Activated CD4-positive, CD25-positive, alpha-beta regulatory T cell (primary cell): ENCODE measurements at places on chromosomes 1 and 21.

DNA sequence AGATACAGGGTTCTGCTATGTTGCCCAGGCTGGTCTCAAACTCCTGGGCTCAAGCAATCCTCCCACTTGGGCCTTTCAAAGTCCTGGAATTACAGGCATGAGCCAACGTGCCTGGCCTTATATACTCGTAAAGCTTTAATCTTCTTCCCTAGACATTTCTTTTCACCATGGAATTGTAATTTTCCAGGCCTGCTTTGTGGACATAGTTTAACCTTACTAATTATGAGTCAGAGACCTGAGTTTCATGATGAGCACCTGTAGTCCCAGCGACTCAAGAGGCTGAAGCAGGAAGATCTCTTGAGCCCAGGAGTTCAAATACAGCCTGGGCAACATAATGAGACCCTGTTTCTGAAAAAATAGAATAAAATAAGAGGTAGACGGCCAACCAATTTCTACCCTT lies 12.3 kb downstream of the PATJ start:
- DNase-seq: no peak

DNA sequence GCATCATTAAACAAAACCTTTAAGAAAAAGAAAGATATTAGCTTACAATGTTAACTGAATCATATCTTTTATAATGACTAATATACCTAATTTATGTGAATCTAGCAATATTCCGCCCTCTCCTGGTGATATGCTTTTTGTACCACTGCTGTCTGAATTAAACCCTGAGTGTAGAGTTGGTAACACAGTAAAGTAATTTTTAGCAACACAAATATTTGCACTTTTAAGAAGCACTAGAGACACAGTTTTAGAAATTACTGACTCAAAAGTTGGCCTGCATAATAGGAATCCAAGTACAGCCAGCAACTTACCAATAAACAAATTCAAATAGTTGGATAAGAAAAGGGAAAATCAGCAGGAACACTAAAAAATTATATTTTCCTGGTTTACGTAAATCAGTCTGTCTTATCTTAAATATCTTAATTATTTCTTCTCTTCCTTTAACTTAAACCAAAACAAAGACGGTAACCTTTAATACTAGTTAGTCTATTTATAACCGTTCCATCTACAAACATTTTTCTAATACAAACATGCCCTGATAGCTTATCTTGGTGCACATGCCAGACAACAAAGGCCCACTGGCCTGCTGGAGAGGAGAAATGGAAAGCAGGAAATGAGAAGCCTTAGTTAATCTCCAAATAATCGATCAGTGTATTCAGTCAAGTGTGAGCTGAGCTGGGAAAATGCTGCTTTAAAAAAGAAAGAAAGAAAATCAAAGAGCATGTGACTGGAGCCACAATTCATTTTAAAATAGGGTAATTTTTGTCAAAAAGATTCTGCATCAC lies 246.0 kb downstream of the RERE start:
- no peak for DNase-seq

GRCh38 chr1:46723901-46724300 lies 5.0 kb upstream of the EFCAB14 start:
- DNase-seq: no peak

GRCh38 chr1:112702420-112703261 lies 4.3 kb downstream of the RHOC start:
- DNase-seq: no peak

GRCh38 chr1:223803211-223803610 lies 42.5 kb downstream of the TP53BP2 start:
- DNase-seq: no peak

DNA sequence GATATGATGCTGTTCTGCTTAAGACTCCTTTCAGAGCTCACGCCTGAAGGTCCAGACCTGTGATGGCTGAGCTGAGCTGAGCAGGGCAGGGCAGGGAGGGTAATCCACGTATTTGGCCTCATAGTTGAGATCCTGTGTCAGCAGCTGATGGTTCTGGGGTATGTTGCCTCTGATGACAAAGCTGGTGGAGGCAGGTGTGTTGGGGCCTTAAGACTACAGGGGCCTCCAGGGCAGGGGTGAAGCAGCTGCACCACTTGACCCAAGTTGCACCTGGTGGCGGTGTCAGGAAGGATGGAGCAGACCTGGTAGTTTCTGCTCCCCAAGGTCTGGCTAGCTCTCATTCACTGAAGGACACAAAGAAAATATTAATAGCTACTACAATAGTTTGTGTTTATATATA lies 57.0 kb downstream of the FCRL5 start:
- DNase-seq: no peak

DNA sequence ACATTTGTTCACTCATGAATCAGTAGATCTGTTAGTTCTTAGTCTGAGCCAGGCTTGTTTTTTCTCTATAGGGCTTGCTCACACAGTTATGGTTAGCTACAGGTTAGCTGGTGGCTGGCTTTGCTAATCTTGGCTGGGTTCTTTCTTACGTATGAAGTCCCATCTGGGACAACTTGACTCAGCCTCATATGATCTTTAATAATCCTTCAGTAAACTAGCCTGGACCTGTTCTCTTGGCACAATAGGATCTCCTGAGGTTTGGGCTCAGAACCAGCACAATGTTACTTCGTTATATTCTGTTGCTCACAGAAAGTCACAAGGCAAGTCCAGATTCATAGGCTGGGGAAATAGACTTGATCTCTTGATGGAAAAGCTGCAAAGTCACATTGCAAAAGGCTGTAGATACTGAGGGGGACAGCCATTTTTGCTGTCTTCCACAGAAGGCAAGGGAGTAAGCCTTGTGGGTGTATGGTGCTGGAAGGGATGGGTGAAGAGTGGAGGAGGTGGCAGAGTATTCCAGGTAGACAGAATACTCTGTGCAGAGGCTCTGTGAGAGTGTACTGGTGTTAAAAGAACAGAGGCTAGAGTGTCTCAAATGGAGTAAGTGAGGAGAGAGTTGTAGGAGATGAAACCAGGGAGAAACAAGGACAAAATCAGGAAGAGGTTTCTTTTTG lies 24.4 kb downstream of the EFCAB7 start:
- no peak for DNase-seq

DNA sequence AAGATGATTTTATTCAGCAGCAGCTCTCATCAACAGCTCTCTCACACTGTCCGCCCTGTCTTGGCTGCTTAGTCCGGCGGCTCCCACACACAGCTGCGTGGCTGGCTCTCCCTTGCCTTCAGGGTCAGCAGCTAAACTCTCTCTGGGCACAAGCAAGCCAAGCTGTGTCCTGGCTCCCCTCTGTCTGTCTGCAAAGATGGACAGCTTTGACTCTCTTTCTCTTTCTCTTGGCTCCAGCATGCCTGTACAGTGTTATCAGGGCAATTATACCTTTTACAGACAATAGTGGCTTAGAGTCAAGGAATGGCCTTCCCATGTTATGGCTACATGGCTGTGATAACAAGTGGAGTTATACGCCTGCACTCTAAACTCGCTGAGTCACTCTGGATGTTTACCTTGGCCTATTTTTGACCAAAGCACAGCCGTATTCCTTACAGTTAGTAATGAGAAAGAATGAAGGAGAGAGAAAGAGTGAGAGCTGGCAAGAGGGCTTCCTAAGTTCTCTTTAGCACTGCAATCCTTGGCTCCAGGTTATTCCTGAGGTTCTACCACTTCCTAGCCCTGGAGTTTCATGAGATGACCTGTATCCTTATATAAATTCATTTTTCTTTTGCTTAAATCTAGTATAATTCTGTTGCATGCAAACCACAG lies 59.9 kb upstream of the ZSWIM5 start:
- no peak for DNase-seq

- DNase-seq: no peak
These were observed 93.1 kb upstream of the TMPRSS2 start for GRCh38 chr21:41600961-41601572.

DNA sequence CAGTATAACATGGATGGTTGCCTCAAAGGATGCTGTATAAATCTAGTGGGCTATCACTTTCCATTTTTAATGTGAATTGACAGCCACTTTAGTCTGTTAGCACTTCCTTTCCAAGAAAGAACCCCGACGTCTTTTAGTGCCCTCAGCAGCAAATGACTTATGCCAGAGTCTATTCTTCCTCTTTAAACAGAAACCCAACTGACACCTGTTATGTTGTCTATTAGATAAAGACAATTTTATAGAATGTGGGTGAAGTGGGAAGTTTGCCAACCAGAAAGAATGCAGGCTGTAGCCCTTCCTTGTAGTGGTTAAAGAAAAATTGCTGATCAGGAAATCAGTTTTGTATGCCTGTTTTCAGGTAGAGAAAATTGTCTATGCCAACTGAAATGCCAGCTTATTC lies 344.9 kb downstream of the ZNF326 start:
- DNase-seq: no peak

- DNase-seq: no peak
These were observed 59.7 kb downstream of the MATN1 start for GRCh38 chr1:30663596-30664091.

DNA sequence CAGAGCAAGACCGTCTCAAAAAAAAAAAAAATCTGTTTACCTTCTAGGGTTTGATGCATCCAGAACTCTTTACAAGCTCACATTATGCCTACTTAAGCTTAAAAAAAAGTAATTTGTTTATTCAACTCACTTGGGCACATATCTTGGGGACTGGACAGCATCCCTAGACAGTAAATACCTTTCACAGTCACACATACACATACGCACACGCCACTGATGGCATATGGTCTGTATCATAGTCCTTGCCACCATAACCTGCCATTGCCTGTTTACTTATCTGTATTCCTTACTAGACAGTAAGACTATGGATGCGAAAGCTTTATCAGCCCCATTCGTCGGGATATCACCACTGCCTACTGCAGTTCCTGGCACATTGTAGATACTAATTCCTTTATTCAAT lies 446.3 kb upstream of the RGS18 start:
- DNase-seq: no peak

DNA sequence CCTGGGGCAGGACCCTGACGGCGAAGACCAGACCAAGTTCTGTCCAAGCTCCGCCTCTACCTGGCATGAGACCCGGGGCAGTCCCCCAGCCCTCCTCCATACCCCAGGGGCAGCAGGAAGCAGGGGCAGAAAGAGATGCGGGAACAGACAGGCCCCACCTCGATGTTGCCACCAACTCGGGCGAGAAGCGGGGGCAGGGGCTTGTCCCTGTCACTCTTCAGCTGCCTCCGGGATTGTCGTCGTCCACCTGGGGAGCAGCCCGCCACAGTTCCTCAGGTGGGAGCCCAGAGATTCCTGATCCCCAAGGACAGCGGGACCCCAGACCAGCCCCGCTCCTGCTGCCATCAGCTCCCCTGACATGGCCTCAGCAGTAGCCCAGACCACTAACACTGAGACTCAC lies 54.8 kb downstream of the CHD5 start:
- no peak for DNase-seq

DNA sequence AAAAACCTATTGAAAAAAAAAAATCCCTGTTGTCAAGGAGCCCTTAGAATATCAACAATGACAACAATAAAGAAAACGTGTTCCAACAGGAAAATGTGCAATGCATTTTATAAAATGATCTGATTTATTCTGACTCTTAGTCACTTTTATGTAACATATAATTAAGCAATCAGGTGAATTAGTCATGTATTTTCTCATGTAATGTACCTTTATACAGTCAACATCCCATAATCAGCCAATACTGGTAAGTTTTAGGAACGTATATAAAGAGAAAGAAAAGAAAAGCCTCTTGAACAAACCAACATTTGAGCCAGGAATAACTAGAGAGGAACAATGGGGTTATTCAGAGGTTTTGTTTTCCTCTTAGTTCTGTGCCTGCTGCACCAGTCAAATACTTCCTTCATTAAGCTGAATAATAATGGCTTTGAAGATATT lies at the start of gene CLCA4:
CLCA4 (plus strand) TSS at position 292 of the 435 bp plus-strand sequence; CDS start at position 334, 42 bp downstream.
- no peak for DNase-seq

DNA sequence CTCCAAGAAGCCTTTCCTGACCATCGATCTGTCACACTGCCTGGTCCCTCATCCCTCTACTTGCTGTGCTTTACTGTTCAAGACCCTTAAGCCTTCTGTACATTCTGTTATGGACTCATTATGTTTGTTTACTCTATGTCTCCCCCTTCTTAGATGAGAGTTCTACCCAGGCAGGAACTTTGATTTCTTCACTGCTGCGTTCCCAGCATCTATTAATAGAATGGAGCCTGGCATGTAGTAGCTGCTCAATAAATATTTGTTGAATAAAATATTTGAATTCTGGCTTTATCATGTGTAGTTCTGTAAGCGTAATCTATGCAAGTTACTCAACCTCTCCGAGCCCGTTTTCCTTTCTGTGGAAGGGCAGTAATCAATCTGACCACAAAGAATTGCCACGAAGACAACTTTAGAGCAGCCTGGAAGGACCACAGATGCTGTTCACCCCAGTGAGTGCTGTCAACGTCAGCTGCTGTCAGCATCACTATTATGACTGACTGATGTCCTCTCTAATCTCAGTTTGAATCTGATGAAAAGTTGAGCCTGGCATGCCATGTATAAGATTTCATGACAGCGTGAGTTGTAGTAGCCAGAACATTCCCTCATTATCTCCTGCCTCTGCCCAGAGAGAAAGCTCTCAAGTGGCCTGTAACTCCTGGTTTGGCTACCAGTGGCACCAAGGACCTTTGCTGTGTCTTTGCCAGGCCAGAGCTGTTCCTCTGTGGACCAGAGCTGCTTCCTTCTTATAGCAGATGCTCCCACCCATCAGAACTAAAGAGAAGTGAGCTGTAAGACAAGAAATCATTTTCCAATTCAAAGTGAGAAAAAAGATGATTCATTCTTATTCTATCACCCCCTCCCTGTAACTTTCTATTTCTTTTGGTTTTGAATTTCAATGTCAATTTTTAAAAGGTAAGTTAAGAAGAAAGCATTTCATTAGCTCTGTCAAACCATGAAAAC lies 94.5 kb downstream of the PRDM2 start:
- DNase-seq: no peak

GRCh38 chr1:2266301-2266975 lies 38.3 kb downstream of the SKI start:
- DNase-seq: no peak

- no peak for DNase-seq
These were observed 126.4 kb downstream of the TENT5C start for GRCh38 chr1:117732065-117732797.

DNA sequence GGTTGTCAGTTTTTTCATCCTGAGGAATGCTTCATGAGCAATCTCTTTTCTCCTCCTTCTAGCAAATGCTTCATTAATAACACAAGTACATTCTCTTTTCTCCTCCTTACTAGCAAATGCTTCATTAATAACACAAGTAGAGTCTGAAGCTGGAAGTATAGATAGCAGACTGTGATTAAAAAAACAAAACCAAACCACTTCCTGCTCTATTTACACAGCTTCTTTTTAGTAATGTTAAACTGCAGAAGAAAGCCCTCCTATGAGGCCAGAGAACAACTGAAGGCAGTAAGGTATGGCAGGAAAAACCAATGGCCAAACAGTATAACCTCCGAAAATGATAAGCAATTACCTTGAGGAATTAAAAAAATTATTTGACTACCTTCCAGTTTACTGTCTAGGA lies 90.1 kb downstream of the ZSWIM5 start:
- DNase-seq: no peak

GRCh38 chr1:212819726-212820125 lies 27.7 kb downstream of the SPATA45 start:
- no peak for DNase-seq

- DNase-seq: no peak
These were observed 83.3 kb downstream of the CDC42BPA start for GRCh38 chr1:227234998-227235405.

DNA sequence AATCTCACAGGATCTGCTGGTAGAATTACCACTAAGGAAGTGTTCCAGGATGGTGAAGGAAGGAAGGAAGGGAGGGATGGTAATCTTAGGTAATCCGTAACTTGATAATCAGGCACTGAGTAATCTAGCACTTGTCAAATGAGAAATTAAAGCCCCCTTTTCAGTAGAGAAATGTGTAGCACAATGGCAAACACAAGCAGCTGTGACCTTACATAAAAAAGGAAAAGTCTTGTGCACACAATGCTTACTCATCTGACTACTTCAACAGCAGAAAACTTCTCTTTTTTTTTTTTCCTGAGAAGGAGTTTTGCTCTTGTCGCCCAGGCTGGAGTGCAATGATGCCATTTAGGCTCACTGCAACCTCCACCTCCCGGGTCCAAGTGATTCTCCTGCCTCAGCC lies 6.1 kb downstream of the NUP210L start:
- DNase-seq: no peak
